ENCODE measurements at places on chromosomes 2 and 18. TPM values are rescaled to one million over a fixed set of nuclear protein-coding genes. Genes with fewer than 3 reads are reported as not detected.

GRCh38 chr2:196336207-196336606, 164.8 kb upstream of the STK17B start:
- DNase-seq, result no peak

DNA sequence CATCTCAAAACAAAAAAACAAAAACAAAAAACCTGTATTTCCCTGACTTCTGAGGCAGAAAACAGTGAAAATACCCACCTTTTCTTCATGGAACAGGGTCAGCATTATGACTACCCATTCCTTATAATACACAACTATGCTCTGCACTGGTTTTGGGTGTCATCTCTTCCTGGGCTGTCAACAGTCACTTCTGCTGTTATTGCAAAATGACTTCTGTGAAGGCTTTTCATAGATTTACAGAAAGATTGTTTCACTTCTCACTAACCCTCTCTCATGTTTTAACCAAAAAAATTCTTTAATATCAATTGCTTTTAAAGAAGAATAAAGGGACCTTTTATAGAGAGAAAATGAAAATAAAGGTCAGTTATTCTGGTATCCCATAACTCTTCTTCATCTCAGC, 26.5 kb upstream of the PIK3C3 start:
- DNase-seq, result no peak

DNA sequence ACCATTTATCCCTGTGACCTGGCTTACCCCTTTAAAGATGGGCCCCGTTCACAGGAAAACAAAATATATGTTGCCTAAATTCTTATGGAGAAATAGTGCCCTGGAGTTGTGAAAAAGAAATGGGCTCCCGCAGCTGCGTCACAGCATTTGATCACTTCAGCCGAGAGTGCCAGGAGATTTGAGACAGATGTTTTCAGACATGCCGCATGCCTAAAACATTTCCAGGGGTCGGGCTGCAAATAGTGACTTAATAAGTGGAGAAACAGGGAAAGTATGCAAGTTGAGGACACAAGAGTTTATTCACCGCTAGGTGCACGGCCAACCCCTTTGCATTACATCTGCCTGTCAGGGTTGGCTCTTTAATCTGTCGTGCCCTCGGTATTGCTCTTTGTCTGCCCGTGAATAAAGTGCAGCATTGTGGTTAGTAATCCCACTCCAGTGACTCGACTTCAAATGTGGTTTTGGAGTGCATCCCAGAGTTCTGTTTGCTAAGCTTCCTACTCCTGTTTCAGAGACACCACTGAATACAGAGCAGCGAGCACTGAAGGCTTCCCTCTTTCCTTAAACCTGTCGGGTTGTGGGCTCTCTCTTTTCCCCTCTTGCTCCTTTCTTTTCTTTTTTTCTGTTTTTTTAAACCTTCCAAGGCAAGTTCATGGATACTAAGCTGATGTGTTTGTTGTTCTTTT, 187.5 kb downstream of the LTBP1 start:
- peak; percentile 71 for DNase-seq

DNA sequence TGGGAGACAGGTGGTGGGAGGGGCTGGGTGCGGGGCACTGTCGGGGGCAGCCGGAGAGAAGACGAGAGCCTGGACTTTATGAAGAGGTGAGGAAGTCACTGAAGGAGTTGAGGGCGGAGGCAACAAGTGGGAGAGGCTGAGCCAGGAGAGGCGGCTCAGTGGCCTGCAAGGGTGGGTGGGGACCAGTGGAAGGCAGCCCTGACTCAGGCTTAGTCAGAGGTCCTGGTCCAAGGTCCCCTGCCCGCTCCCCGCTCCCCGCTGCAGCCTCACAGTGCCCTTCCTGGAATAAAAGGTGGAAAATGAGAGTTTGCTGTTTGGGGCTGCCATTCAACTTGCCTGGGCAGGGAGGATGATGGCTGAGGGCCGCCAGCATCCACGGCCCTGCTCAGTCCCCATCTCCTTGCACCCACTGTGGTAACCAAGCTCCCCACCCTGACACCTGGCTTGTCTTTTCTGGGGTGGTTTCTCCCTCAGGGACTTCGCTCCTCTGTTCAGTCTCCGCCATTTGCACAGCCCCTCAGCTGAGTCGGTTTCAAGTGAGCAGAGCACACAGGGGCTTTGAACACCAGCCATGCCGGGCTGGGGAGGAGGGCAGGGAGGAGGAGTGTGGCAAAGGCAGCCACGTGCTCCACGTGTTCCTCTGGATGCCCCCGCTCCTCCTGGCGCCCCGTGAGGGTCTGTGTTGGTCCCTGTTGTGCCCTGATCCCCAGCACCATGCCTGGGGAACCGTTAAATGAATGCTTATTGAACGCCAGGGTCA, 13.7 kb upstream of the RALB start:
- DNase-seq, result peak; percentile 95

- no peak for DNase-seq
These were observed 9.8 kb upstream of the IL36A start for GRCh38 chr2:112995346-112995920.

- DNase-seq, result no peak
These were observed 38.9 kb upstream of the B3GNT2 start for GRCh38 chr2:62156861-62157496.

- no peak for DNase-seq
These were observed 62.0 kb upstream of the POMC start for GRCh38 chr2:25230198-25230947.

DNA sequence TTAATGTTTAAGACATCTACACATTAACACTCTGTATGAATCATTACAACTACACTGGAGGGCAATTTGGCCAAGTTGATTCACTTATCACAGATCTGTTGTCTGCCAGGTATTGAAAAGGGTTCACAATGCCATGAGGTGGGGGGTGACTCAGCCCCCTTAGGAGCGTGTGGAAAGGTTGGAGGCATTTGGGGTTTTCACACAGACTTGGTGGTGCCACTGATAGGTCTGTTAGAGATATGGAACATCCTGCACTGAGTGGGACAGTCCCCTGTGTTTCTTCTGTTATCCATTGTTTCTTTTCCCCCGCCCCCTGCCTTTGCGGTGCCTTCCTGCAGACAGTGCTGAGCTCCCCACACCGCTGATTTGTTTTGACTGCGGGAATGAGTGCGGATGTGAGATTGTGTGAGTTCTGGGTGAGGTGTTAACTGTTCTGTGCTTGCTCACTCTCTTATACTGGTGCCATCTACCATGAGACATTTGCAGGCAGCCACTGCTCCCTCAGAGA, 9.3 kb upstream of the TSN start:
- no peak for DNase-seq

- DNase-seq, result peak; percentile 3
These were observed 25.6 kb downstream of the GLI2 start for GRCh38 chr2:120761164-120761861.

GRCh38 chr2:153074207-153074606, 355.8 kb downstream of the ARL6IP6 start:
- no peak for DNase-seq

DNA sequence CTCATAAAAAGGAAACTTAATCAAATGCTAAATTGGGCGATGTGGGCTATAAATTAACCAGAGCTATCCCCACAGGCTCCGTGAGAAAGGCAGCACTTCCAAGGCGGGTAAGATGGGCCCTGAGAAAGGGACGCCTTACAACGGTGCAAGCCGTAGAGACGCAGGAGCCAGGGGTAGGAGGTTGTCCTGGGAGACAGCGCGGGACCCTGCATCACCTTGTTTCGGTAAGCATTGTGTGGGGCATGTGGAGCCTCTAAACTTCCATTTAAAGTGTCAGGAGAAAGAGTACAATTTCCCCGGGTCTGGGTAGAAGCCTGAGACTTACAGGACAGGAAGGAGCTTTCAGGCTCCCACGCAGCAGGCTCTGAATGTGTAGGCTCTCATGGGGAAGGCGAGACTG, 1.2 kb upstream of the PER2 start:
- no peak for DNase-seq

DNA sequence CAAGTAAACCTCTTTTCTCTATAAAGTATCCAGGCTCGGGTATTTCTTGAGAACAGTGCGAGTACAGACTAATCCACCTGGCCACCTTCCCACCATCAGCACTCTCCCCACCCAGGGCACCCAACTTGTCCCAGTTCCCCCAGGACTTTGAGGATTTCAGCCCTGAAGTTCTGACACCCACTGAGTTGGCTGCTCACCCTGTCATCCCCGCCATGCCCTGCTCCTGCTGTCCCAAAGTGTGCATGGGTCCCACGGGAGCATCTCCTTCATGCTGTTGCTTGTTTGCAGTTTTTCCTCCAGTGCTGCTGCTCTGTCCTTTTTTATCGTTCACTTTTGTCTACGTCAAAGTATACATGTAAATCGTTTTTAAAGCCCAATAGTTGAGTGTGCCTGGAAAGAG, 273.9 kb downstream of the PHLPP1 start:
- no peak for DNase-seq

- DNase-seq, result no peak
These were observed 130.7 kb downstream of the MREG start for GRCh38 chr2:215882689-215883088.

- no peak for DNase-seq
These were observed 815 bp downstream of the GPBAR1 start for GRCh38 chr2:218261423-218262236.

- no peak for DNase-seq
These were observed 47.2 kb downstream of the VAPA start for GRCh38 chr18:9961041-9961440.

GRCh38 chr18:37176621-37176934, 347.7 kb downstream of the KIAA1328 start:
- DNase-seq, result no peak

GRCh38 chr2:164813535-164813934, 28.1 kb downstream of the COBLL1 start:
- DNase-seq, result no peak

- DNase-seq, result no peak
These were observed 560.2 kb downstream of the CNTNAP5 start for GRCh38 chr2:124585277-124585676.

DNA sequence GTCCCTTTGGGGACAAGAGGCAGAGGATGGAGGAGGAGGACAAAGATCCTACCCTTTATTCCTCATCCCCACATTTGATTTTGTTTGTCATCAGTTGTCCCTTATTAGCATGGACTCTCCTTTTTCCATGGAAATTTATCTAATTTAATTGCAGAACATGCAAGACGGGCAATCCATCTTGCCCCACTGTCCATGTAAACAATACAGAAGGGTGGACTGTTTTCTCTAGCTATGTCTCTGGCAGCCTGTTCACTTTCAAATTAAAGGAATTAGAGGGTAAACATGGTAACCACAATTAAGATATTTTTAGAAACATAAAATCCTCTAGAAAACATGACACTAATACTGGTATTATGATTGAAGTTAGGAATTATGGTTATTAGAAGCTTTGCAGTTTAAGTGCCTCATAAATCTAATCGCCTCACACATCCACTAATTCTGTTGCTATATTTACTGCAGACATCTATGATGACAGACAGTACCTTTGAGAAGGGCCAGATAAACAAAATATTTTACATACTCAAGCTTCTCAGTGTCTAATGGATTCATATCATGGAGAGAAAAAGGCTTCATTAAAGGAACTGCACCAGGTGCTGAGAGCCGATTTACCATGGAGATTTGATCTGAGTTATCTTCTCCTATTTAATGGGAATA, 215.5 kb downstream of the LNPK start:
- no peak for DNase-seq

- no peak for DNase-seq
These were observed 53.1 kb downstream of the CHRNA1 start for GRCh38 chr2:174711206-174711605.

- DNase-seq, result no peak
These were observed 14.8 kb downstream of the LRRFIP1 start for GRCh38 chr2:237642038-237642734.

- DNase-seq, result no peak
These were observed 519.6 kb upstream of the HS6ST1 start for GRCh38 chr2:128838244-128838643.

The COMMD1 gene
- 89.9 TPM for total RNA-seq

The TM4SF20 gene
- 0.14 TPM for total RNA-seq

The SKOR2 gene
- total RNA-seq, result not detected

The MGAT4A gene
- 5.2 TPM for total RNA-seq

The HOXD12 gene
- total RNA-seq, result not detected

The SERPINB12 gene
- not detected for total RNA-seq

The CNGA3 gene
- total RNA-seq, result not detected

Measured in adrenal gland (tissue), 19 donors.